ENCODE measurements at places on chromosomes 11 and 22.
A peak's percentile ranks its signal among the peaks of the same experiment; 100 is the strongest.

DNA sequence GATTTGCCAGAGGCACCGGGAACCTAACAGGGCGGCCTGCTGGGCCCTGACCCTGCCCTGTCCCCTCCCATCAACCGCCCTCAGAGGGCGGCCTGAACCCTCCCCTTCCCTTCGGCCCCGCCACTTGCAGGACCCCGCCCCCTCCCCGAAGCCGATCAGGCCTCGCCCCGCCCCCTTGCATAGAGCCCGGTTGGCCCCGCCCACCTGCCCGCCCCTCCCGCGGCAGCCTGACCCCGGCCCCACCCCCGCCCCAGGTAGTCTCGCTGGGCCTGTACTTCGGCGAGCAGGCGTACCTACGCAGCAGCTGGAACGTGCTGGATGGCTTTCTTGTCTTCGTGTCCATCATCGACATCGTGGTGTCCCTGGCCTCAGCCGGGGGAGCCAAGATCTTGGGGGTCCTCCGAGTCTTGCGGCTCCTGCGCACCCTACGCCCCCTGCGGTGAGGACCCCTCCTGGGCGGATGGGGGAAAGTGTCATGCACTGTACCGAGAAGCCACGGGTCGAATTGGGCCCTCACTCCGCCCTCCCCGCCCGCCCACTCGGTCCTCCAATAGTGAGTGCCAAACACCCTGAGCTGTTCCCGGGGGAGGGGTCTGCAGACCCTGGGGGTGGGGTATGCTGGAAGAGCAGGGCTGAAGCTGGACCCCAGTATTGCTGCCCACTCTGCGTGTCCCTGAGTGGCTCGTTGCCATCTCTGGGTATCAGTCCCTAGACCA, 94.1 kb downstream of the CACNA1I start:
- no peak for DNase-seq

DNA sequence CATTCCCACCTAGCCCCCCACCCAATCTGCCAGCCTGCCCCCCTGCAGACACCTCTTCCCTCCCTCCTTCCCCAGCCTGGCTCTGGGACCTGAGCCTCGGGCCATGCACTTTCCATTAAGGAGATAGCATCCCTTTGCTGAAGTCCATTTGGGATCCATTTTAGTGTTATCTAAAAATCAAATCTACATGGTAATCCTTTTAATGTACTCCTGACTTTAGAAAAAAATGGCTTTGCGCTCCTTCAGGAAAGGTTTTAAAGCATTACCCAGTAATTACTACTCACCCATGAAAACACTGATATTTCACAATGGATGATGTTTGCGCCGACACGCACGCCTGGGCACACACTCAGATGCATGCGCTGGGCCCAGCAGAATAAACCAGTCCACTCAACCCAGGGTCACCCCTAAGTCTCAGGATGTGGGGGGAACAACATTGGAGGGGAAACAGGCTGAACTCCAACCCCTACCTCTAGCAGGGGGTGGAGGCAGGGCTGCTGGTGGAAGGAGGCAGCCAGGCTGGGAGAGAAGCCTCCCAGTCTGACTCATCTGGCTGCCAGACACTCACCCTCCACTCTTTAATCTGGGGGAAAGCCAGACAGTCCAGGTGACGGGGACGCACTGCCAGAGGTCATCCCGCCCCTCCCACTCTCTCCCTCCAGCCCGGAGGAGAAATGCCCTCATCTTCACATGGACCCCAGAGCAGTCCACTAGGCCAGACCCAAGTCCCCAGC, 29.8 kb downstream of the LMO1 start:
- DNase-seq: peak; percentile 47

- no peak for DNase-seq
Measured at GRCh38 chr11:36228689-36229088, 60.5 kb downstream of the COMMD9 start.

DNA sequence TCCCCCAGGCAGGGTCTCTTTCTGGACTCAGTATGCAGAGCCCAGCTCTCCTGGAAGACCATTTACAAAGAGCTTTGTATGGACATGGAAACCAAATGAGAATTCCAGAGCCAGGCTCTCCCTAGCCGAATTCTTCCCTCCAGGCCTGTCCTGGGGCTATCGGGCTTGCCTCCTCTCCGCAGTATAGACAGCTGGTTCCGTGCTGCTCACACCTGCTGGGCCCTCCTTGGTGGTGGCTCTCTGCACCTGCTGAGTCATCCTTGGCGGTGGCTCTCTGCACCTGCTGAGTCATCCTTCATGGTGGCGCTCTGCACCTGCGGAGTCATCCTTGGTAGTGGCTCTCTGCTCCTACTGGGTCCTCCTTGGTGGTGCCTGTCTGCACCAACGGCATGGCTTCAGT, 743.5 kb downstream of the BRD1 start:
- no peak for DNase-seq

DNA sequence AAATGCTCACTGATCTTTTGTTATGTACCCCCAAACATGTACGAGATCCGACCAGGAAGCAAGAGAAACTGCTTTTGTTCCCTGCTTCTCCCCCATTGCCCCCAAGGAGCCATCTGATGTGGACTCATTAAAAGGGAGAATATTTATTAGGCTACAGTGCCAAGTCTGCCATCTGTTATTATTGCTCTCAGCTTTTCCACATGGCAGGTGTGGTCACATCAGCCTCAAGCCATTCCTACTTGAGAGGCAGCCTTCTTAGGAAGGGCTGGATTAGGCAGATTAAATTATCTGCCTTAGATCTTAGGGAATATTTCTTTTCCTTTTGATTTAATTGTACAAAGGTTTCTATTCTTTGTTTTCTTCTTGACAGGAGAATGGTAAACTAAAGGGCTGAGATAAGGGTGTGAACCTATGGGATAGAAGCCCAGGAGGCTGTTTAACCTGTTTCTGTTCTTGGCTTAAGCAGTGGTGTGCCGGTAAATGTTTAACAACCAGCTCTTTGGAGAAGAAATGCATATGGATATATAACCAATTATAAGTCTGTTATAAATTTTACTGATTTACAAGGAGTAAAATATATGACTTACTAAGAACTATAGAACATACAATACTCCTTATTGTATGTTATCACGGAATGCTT, 88.8 kb downstream of the PDHX start:
- DNase-seq: no peak

DNA sequence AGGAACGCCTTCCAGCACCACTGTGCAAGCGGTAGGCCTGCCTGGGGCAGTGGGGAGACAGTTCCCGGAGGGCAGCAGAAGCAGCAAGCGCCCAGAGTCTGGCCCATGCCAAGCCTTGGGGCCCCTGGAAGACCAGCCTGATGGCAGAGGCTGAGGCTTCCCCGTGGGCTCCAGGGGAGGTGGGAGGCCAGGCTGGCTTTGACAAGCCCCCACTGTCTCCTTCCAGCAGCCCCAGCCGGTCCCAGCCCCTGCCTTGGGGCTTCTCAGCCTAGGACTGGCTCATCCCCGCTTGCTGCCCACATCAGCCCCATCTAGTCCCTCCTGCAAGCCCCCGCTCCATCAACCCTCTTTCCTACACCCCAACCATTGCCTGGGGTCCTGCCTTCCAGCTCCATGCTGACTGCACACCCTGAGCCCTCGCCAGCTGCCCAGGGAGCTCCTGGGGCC, 46.7 kb downstream of the IGF2 start:
- DNase-seq: no peak

DNA sequence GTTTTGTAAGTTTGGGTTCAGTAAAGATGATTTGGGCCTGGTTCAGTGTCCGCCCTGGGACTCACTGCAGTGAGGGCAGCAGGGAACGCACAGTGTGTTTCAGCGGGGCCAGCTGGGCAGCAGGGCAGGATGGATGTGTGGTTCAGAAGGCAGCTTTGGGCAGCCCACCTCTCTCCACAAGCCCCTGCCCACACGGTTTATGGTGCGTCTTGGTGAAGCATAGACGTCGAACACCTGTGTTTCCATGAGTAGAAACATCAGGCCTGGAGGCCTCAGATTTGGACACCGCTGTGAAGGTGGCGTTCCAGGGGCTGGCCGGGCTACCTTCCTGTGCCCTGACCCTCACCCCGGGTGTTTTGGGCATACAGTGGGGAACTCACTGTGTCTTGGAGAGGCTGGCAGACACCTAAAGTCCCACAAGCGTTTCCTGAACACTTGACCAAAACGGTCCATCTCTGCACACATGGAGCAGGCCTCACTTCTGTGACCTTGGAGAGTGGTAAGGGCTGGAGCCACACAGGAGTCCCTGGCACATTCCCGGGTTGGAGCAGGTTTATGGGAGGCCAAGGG, 59.0 kb downstream of the ST14 start:
- no peak for DNase-seq

GRCh38 chr11:74460481-74461154, 6.7 kb downstream of the KCNE3 start:
- DNase-seq: peak; percentile 60

GRCh38 chr11:13278609-13279486, 1.3 kb downstream of the BMAL1 start:
- no peak for DNase-seq

DNA sequence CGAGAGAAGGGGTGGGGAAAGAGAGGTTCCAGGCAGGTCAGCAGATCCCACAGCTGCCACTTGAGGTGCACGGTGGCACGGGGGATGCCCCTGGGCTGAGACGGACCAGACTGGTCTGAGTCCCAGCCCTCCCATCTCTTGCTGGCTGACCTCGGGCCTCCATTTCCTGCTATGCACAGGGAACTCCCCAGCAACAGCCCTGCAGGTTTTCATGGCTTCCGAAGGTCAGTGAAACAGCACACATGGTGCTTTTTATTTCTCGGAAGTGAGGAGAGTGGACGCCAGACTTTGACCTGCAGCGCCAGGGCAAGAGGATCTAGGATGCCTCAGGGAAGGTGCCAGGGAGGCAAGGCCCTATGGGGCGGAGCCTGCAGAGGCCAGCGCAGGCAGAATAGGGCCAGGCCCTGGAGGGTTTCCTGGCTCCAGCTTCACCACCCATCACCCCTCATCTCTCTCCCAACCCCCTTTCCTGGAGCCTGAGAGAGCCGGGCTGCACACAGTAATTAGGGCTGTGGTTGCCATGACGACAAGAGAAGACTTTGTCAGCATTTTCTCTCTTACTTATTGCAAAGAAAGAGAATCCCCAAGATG, 29.5 kb downstream of the SLC22A12 start:
- no peak for DNase-seq
